ENCODE measurements at places on chromosomes 12 and 14.
A peak's percentile ranks its signal among the peaks of the same experiment; 100 is the strongest.

DNA sequence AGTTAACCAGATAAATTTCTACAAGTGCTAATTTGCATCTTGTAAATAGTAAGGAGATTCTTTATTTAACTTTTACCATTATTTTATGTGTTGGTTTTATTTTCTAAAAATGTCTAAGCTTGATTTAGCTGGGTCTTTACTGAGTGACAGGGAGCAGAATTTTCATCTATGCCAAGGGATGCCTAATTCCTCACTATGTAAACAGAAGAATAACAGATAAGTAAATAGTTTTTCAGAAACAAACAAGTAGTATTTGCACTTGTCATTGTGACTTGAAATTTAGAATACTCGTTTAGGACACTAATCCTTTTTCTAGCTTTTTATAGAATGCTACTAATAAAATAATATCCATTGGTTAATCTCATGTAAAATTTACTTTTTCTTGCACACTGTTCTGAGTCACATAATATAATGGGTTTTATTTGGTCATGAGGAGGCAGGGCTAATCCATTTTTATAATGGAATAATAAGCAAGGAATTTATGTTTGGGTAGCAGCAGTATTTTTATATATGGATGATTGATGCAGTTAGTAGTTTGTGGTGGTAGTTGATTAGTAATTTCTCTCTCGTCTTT lies 746.5 kb downstream of the SLC6A15 start:
- DNase-seq, result no peak

DNA sequence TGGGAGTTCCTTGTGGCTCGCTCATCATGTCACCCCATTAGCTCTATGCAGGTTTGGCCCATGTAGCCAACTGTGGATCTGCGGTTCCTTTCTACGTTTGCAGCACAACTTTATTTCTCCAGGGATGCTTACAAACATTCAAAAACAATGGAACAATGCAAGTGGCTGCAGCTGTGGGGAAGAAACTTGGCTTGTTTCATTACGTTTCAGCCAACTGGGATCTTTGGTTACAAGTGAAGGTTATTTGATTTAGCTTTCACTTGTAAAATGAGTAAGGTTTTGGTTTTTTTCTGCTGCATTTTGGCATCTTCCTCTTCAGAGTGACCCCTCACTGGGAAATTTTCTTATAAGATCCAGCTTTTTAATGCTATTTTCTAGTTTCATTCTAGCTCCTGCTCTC lies 105.9 kb downstream of the PLXNC1 start:
- DNase-seq, result no peak

DNA sequence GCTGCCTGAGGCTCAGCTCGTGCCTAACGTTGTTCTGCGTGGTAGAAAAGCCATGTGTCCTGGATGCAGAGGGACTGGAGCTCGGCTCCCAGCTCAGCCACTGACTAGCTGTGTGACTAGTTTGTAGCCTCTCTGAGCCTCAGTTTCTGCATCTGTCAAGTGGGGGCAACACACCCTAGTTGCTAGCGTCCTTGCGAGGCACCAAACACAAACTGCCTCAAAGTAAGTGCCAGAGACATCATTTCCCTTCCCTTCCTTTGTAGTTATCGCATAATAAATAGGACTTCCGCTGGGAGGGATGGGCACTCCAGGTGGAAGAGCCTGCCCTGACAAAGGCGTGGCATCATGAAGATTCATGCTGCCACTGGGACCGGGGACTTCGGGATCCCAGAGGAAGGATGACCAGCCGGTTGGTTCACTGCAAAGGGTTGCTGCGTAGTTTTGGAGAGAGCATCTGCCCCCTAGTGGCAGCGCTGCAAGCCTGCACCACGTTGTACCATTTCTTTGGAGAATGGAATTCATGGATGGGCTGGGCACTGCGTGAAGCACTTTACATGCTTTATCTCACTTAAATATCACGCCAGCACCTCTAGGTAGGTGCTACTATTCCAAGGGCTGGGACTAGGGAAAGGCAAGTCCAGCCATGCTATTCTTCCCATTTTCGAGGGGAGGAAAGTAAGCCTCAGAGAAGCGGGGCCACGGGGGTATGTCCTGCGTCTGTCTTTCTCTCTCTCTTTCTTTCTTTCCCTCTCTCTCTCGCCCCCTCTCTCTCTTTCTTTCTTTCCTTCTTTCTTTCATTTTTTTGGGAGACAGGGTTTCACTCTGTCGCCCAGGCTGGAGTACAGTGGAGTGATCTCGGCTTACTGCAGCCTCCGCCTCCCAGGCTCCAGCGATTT lies 4.6 kb downstream of the CCDC197 start:
- peak; percentile 71 for DNase-seq

DNA sequence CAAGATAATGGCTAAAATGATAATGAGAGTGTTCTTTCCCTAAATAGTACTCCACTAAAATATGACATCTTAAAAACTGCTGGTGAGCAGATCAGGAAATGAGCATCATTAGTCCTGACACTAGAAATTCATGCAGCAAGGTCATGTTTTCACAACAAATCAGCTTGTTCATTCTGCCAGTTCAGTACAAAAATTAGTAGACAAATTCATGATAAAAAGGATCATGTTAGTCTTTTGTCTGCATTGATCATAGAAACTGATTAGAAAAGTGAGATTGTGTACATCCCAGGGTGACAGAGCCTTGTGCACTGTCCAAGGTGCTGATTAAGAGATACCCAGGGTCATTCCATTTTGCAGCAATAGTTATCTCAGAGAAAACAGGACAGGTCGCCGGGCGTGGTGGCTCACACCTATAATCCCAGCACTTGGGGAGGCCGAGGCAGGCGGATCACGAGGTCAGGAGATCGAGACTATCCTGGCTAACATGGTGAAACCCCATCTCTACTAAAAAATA lies 163.6 kb downstream of the RIMBP2 start:
- no peak for DNase-seq

- no peak for DNase-seq
These were observed 158.4 kb downstream of the CHST11 start for GRCh38 chr12:104615048-104615561.

Data from foreskin keratinocyte (primary cell).